T-cell (primary cell): ENCODE measurements at places on chromosomes 1 and 21. TPM values are rescaled to one million over a fixed set of nuclear protein-coding genes. Genes with fewer than 3 reads are reported as not detected.
A peak's percentile ranks its signal among the peaks of the same experiment; 100 is the strongest.

The PCP4L1 gene
- not detected for total RNA-seq

DNA sequence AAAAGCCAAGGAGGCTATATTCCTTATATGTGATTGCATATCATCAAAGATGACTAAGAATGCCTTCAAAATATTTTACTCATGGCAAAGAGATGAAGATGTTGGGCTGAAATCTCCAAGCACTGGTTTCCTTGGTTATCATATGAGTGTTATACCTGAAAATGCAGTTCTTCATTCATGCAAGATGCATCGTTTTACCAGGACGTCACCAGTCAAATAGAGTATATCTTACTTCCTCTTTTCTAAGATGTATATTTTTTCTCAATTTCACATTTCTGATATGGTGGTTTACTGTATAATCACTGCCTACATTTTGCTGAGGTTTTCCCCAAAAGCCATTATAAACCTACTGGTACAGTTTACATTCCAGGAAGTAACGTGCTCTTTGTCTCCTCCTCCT is 1085.7 kb downstream of the NCAM2 start:
- DNase-seq, result no peak
- no peak overlapping the region for H3K4me3 ChIP-seq
- H3K36me3 ChIP-seq, result no peaks in the 10 kb centered on the region
- H3K27me3 ChIP-seq, result no peaks in the 10 kb centered on the region

DNA sequence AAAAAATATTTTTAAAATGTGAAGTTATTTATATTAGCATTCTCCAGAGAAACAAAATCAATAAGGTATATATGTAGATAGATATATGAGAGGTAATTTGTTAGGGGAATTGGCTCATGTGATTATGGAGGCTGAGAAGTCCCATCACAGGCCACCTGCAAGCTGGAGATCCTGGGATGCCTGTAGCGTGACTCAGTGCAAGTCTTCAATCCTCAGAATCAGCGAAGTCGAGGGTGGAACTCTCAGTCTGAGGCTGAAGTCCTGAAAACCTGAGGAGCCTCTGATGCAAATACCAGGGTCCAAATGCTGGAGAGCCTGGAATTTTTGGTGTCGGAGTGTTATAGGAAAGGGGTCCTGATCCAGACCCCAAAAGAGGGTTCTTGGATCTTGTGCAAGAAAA is 658.5 kb downstream of the USP25 start:
- H3K36me3 ChIP-seq, result no peaks in the 10 kb centered on the region
- DNase-seq, result no peak
- no peaks in the 10 kb centered on the region for H3K27me3 ChIP-seq
- H3K4me1 ChIP-seq, result no peaks in the 10 kb centered on the region

- DNase-seq, result no peak
- no peaks in the 10 kb centered on the region for H3K4me1 ChIP-seq
- no peak overlapping the region for H3K4me3 ChIP-seq
- no peaks in the 10 kb centered on the region for H3K36me3 ChIP-seq
- no peak overlapping the region for H3K27ac ChIP-seq
- no peaks in the 10 kb centered on the region for H3K27me3 ChIP-seq
Observed at GRCh38 chr21:39456665-39457064, 4.9 kb downstream of the SH3BGR start.

GRCh38 chr1:186659890-186660341 is 20.3 kb downstream of the PTGS2 start:
- no peaks in the 10 kb centered on the region for H3K36me3 ChIP-seq
- DNase-seq, result no peak
- H3K4me3 ChIP-seq, result no peak overlapping the region
- H3K4me1 ChIP-seq, result no peaks in the 10 kb centered on the region

GRCh38 chr1:26828411-26828991 is 2.0 kb downstream of the ZDHHC18 start:
- H3K4me3 ChIP-seq, result peak overlapping the region; percentile 8
- DNase-seq, result no peak
- H3K4me1 ChIP-seq, result peaks cover 78% of the 10 kb centered on the region
- H3K27me3 ChIP-seq, result no peaks in the 10 kb centered on the region
- H3K36me3 ChIP-seq, result no peaks in the 10 kb centered on the region
